ENCODE measurements at places on chromosomes 7 and 10.

DNA sequence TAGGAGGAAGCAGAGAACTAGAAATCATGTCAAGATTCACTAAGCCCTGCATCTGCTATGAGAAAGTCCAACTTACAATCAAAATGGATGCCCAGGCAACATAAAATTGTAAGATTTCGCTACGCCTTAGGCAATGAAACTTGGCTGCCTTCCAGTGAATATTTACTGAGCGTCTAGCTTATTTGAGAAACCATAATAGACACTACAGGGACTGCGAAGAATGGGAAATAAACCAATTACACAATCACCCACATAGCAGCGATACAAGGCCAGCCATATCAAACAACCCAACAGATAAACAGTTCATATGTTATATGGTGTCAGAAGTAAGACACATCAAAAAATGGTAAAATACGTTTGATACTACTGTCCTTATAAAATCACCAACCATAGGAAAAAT, 545.0 kb upstream of the C7orf33 start:
- DNase-seq: no peak

DNA sequence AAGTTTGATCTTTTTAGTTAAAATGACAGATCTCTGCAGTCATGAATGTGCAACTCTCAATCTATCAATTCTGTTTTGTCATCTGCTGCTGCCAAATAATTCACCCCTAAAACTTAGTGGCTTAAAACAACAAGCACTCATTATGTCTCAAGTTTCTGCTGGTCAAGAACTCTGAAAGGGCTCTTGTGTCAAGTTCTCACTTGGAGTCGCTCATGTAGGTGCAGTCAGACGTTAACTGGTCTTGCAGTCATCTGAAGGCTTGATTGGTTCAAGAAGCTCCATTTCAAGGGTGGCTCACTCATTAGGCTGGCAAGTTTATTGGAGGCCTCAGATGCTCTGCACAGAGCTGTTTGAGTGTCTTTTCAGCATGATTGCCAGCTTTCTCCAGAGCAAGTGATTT, 28.5 kb upstream of the LRRC72 start:
- DNase-seq: no peak

- DNase-seq: no peak
These were observed 11.6 kb upstream of the DNMBP start for GRCh38 chr10:100021322-100021721.

DNA sequence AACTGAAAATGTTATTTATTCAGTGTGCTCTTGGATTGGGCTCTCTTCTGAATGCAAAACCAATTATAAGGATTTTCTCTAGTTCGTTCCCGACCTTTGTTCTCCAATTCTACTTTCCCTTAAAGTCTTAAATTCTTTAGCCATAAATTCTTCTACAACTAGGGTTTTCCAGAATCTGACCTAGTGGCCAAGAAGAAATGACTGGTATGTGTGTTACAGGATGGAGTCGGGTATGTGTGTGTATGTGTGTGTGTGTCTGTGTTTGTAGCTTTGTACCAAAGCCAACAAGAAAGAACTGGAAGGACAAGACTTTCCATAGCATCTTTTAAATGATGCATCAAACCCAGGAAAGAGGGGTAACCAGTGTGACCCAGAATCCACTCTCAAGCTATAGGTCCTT, 25.8 kb upstream of the LEP start:
- no peak for DNase-seq

GRCh38 chr7:42143711-42144600, 93.1 kb downstream of the GLI3 start:
- DNase-seq: no peak

Data from CD4-positive, CD25-positive, alpha-beta regulatory T cell (primary cell).